Large intestine (tissue), 12 donors: ENCODE measurements at places on chromosomes 12 and 14. TPM values are rescaled to one million over a fixed set of nuclear protein-coding genes. Genes with fewer than 3 reads are reported as not detected.

SALL2 gene
- polyA plus RNA-seq, result 10.2 TPM

RAD51AP1 gene
- 16.0 TPM for polyA plus RNA-seq

HNRNPA1 gene
- 2,413 TPM for polyA plus RNA-seq

SCFD1 gene
- polyA plus RNA-seq, result 69.7 TPM

RNF212B gene
- polyA plus RNA-seq, result 0.34 TPM

TMED8 gene
- polyA plus RNA-seq, result 14.7 TPM

DNA sequence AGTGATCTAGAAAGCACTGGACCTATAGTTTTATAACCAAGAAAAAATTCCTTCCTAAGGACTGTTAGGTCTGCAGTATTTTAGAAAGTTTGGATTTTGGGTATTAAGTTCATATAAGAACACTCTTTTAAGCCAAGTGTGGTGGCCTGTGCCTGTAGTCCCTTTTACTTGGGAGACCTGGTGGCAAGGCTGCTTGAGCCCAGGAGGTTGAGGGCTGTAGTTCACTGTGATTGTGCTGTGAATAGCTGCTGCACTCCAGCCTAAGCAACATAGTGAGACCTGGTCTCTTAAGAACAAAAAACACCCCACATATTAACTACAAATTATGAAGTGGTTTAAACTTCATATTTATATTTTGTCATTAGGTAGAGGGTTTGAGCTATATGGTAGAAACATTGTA is 9.7 kb downstream of the DNM1L start:
- H3K4me1 ChIP-seq, result no peaks in the 10 kb centered on the region
- peaks cover 2% of the 10 kb centered on the region for H3K36me3 ChIP-seq
- no peak overlapping the region for H3K4me3 ChIP-seq
- H3K27me3 ChIP-seq, result no peaks in the 10 kb centered on the region

DNA sequence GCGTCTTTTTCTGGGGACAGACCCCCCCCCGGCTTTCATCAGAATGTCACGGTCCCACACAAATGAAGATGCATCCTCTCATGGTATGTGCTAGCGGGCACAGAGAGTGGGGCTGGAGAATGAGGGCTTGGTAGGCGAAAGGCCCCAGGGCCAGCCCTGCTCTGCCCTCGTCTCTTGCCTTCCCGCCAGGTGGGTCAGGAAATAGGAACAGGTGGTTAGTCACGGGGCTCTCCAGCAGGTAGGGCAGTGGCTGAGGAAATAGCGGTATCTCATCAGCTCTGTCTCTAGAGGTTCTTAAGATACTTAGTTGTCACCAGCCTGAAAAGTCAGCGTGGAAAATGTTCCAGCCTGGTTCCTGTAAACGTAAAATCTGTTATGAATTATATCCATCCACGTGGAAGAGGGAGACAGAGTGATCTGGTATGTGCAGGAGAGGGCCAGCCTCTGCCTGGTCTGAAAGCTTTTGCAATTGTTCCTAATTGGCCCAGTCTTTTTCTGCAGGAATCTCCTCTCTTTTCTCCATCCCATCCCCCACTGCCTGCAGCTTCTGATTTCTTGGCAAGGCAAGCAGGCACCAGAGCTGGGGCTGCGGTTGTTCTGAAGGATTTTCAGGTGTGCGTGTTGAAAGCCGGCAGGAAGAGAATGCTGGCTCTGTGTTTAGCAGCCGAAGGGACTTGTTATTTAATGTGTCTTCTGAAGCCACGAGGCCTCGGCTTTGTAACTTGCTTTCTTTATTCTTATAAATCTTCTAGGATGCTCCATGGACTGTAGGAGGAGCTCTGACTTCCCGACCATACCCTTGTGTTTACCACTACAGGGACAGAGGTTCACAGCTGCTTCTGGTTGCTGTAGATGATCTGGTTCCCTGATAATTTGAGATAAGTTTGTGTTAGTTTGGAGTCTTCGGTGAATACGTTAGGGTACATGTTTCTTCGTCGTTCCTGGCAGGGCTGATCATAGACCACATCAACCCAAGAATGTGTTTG is 131.1 kb downstream of the CACNA1C start:
- DNase-seq, result no peak
- H3K4me3 ChIP-seq, result no peak overlapping the region
- H3K36me3 ChIP-seq, result no peaks in the 10 kb centered on the region
- H3K4me1 ChIP-seq, result peaks cover 6% of the 10 kb centered on the region
- H3K27me3 ChIP-seq, result no peaks in the 10 kb centered on the region
- no peak overlapping the region for H3K27ac ChIP-seq

GRCh38 chr14:92563765-92564285 is 50.2 kb downstream of the RIN3 start:
- peak; percentile 53 for DNase-seq
- no peak overlapping the region for H3K27ac ChIP-seq
- no peak overlapping the region for H3K4me3 ChIP-seq
- H3K27me3 ChIP-seq, result no peaks in the 10 kb centered on the region

DNA sequence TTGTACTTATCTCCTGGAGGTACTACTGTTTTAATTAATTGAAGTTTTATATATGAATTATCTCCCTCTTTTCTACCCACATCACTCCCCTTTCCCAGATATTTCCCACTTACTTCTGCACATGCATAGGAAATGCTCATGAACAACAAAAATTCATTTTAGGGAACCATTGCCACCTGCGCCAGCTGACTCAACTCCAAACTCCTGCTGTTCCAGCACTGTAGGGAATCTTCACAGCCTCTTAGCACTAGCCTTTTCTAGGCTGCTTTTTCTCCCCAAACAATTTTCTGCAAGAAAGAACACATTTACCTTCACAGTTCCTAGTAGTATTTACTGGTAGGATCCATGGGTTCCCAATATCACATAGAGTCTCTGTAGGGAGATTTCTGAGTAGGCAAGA is 268.4 kb downstream of the LRFN5 start:
- H3K27me3 ChIP-seq, result no peaks in the 10 kb centered on the region
- no peaks in the 10 kb centered on the region for H3K36me3 ChIP-seq
- no peak for DNase-seq

GRCh38 chr14:35365130-35366055 is 39.2 kb downstream of the NFKBIA start:
- peak; percentile 98 for DNase-seq
- H3K36me3 ChIP-seq, result no peaks in the 10 kb centered on the region
- H3K4me3 ChIP-seq, result no peak overlapping the region
- no peaks in the 10 kb centered on the region for H3K27me3 ChIP-seq
- H3K4me1 ChIP-seq, result peaks cover 35% of the 10 kb centered on the region

- DNase-seq, result no peak
- no peaks in the 10 kb centered on the region for H3K4me1 ChIP-seq
- no peak overlapping the region for H3K27ac ChIP-seq
Measured at GRCh38 chr14:92659765-92660561, 88.5 kb downstream of the LGMN start.

GRCh38 chr12:123457980-123458779 is at the start of gene SNRNP35:
TSS of gene SNRNP35 (plus strand) at chr12:123458139. CDS start at chr12:123465541, 7,402 bp downstream.
- DNase-seq, result peak; percentile 95
- H3K4me3 ChIP-seq, result peak within 1 kb of the TSS; percentile 99
- H3K36me3 ChIP-seq, result peaks cover 3% of the 10 kb centered on the region
- H3K4me1 ChIP-seq, result peaks cover 2% of the 10 kb centered on the region
- H3K27ac ChIP-seq, result peak within 1 kb of the TSS; percentile 100
- H3K27me3 ChIP-seq, result no peaks in the 10 kb centered on the region

- no peak overlapping the region for H3K4me3 ChIP-seq
- no peaks in the 10 kb centered on the region for H3K4me1 ChIP-seq
- DNase-seq, result peak; percentile 10
- no peaks in the 10 kb centered on the region for H3K27me3 ChIP-seq
- H3K27ac ChIP-seq, result no peak overlapping the region
Measured at GRCh38 chr12:70535896-70536374, 101.3 kb downstream of the PTPRB start.
